ENCODE measurements at places on chromosomes 7 and 10.

- H3K27me3 ChIP-seq, result no peaks in the 10 kb centered on the region
- H3K4me3 ChIP-seq, result no peak overlapping the region
- no peak for DNase-seq
- H3K36me3 ChIP-seq, result no peaks in the 10 kb centered on the region
- H3K27ac ChIP-seq, result no peak overlapping the region
These were observed 56.4 kb downstream of the TBXAS1 start for GRCh38 chr7:139885511-139885910.

GRCh38 chr7:45647967-45648670 is 74.0 kb downstream of the ADCY1 start:
- H3K27me3 ChIP-seq, result no peaks in the 10 kb centered on the region
- H3K36me3 ChIP-seq, result no peaks in the 10 kb centered on the region
- DNase-seq, result no peak
- no peak overlapping the region for H3K4me3 ChIP-seq
- H3K27ac ChIP-seq, result no peak overlapping the region

- H3K27ac ChIP-seq, result no peak overlapping the region
- H3K4me1 ChIP-seq, result peaks cover 4% of the 10 kb centered on the region
- DNase-seq, result no peak
- no peaks in the 10 kb centered on the region for H3K36me3 ChIP-seq
These were observed 6.0 kb upstream of the MKLN1 start for GRCh38 chr7:131321656-131322055.

- no peaks in the 10 kb centered on the region for H3K4me1 ChIP-seq
- no peak overlapping the region for H3K4me3 ChIP-seq
- no peaks in the 10 kb centered on the region for H3K36me3 ChIP-seq
- no peaks in the 10 kb centered on the region for H3K27me3 ChIP-seq
- H3K27ac ChIP-seq, result no peak overlapping the region
These were observed 333.2 kb upstream of the MGMT start for GRCh38 chr10:129133856-129134255.

- H3K27me3 ChIP-seq, result no peaks in the 10 kb centered on the region
- H3K4me3 ChIP-seq, result no peak overlapping the region
- DNase-seq, result no peak
- no peaks in the 10 kb centered on the region for H3K36me3 ChIP-seq
- H3K27ac ChIP-seq, result no peak overlapping the region
These were observed 144.6 kb upstream of the GPR26 start for GRCh38 chr10:123521556-123521955.

GRCh38 chr10:124494046-124494807 is 32.6 kb downstream of the LHPP start:
- H3K36me3 ChIP-seq, result no peaks in the 10 kb centered on the region
- no peak for DNase-seq
- no peak overlapping the region for H3K4me3 ChIP-seq
- no peaks in the 10 kb centered on the region for H3K27me3 ChIP-seq

- no peak overlapping the region for H3K4me3 ChIP-seq
- no peak for DNase-seq
- no peak overlapping the region for H3K27ac ChIP-seq
- no peaks in the 10 kb centered on the region for H3K36me3 ChIP-seq
- H3K27me3 ChIP-seq, result no peaks in the 10 kb centered on the region
- no peaks in the 10 kb centered on the region for H3K4me1 ChIP-seq
These were observed 251.2 kb upstream of the RHOBTB1 start for GRCh38 chr10:61195211-61195610.

- H3K27me3 ChIP-seq, result peaks cover 7% of the 10 kb centered on the region
- H3K36me3 ChIP-seq, result no peaks in the 10 kb centered on the region
- H3K4me3 ChIP-seq, result no peak overlapping the region
- DNase-seq, result peak; percentile 52
- peaks cover 5% of the 10 kb centered on the region for H3K4me1 ChIP-seq
- no peak overlapping the region for H3K27ac ChIP-seq
These were observed 77.0 kb upstream of the GNA12 start for GRCh38 chr7:2920956-2921652.

DNA sequence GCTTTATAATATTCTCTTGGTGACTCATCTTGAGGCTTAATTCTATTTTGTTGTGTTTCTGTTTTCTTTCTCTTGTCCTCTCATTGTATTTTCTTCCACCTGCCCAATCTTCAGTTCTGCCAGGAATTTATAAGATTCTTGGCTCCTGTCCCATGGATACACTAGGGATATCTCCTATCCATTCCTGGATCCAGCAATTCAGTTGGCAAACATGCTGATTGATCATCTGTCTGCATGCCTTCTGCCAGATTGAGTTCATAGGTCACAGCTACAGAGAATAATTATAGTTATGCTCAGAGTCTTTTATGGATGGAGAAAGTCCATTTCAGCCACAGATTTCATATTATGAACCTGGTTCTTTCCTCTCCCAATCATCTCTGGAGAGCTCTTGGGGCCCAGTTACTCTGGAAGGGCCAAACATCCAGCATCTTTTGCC is 140.4 kb upstream of the MAGI2 start:
- H3K27ac ChIP-seq, result no peak overlapping the region
- DNase-seq, result peak; percentile 27
- no peak overlapping the region for H3K4me3 ChIP-seq
- H3K4me1 ChIP-seq, result peaks cover 9% of the 10 kb centered on the region
- H3K27me3 ChIP-seq, result no peaks in the 10 kb centered on the region

- H3K27ac ChIP-seq, result no peak overlapping the region
- no peaks in the 10 kb centered on the region for H3K36me3 ChIP-seq
- no peak overlapping the region for H3K4me3 ChIP-seq
- H3K27me3 ChIP-seq, result no peaks in the 10 kb centered on the region
- peaks cover 32% of the 10 kb centered on the region for H3K4me1 ChIP-seq
These were observed 36.7 kb upstream of the SFTPD start for GRCh38 chr10:79985481-79986072.

DNA sequence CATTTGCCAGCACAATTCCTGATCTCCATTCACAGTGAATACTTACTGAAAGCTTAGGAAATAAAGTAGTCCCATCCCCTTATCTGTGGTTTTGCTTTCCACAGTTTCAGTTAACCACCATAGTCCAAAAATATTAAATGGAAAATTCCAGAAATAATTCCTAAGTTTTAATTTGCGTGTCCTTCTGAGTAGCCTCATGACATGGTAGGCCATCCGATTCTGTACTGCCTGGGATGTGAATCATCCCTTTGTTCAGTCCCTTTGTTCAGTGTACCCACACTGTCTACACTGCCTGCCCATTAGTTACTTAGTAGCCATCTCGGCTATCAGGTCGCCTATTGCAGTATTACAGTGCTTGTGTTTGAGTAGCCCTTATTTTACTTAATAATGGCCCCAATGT is 14.2 kb downstream of the RAB11FIP2 start:
- H3K27me3 ChIP-seq, result no peaks in the 10 kb centered on the region
- DNase-seq, result no peak
- H3K27ac ChIP-seq, result no peak overlapping the region
- H3K4me3 ChIP-seq, result no peak overlapping the region
- peaks cover 8% of the 10 kb centered on the region for H3K4me1 ChIP-seq

- no peak for DNase-seq
- no peak overlapping the region for H3K27ac ChIP-seq
- H3K27me3 ChIP-seq, result no peaks in the 10 kb centered on the region
- no peak overlapping the region for H3K4me3 ChIP-seq
These were observed 515.2 kb downstream of the REEP3 start for GRCh38 chr10:64036321-64036930.

DNA sequence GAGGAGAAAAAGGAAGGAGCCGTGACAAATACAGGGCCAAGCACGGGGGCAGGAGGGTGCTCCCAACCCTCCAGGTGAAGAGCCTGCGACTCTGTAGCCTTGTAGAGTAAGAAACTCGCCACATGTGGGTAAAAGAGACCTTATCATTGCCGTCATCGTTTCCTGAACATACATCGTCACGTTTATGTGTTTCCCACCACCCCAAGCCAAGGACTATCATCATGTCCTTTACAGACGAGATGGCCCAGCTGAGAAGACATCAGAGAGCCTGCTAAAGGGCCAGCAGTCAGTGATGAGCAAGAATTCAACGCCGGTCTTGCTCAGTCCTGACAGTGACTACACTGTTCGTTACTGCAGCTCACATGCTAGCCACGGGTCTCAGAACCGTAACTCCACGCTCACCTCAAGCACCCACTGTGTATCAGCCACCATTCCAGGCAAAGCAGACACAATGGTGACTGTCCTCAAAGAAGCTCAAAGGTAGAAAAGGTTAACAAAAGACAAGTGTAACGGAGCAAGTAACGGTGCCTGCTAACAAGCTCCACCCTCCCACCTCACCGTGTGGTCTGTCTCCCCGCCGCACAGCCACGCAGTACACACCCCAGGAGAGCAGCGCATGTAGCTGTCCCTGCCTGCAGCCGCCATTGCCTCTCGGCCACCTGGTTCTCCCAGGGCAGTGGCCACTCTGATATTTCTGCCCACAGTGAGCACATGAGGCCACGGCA is 147.8 kb downstream of the MAD1L1 start:
- H3K4me3 ChIP-seq, result no peak overlapping the region
- DNase-seq, result no peak
- H3K4me1 ChIP-seq, result no peaks in the 10 kb centered on the region
- H3K36me3 ChIP-seq, result no peaks in the 10 kb centered on the region

GRCh38 chr10:78634389-78634815 is 434.4 kb upstream of the ZMIZ1 start:
- H3K27ac ChIP-seq, result no peak overlapping the region
- DNase-seq, result peak; percentile 78
- H3K4me1 ChIP-seq, result peaks cover 8% of the 10 kb centered on the region
- H3K27me3 ChIP-seq, result no peaks in the 10 kb centered on the region

DNA sequence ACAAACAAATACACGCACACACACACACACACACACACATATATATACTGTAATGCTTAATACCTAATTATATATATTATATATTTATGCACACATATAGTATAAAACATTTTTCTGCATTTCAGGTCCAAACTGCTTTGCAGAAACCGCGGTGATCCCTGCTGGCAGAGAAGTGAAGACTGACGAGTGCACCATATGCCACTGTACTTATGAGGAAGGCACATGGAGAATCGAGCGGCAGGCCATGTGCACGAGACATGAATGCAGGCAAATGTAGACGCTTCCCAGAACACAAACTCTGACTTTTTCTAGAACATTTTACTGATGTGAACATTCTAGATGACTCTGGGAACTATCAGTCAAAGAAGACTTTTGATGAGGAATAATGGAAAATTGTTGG is 138.5 kb downstream of the VWC2 start:
- no peak overlapping the region for H3K4me3 ChIP-seq
- H3K27ac ChIP-seq, result no peak overlapping the region
- DNase-seq, result no peak
- H3K36me3 ChIP-seq, result no peaks in the 10 kb centered on the region
- H3K4me1 ChIP-seq, result no peaks in the 10 kb centered on the region
- no peaks in the 10 kb centered on the region for H3K27me3 ChIP-seq

DNA sequence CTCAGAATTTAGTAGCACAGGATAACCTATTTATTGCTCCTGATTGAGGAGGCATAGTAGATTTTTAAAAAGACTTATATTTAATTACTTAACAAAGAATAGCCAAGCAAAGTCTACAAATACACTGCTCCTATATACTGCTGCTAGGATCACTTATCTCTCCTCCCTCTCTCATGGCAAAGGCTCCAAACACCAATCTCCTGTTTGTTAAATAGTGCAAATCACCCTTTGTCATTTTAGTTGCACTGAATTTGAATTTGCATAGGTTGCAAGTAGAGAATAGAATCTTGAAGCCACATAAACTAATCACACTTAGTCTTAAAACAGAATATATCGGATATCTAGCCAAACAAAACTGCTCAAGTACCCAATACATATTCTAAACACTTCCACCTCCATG is 219.1 kb upstream of the LRRN3 start:
- H3K4me1 ChIP-seq, result no peaks in the 10 kb centered on the region
- no peak overlapping the region for H3K27ac ChIP-seq
- no peaks in the 10 kb centered on the region for H3K36me3 ChIP-seq
- no peak for DNase-seq
- H3K4me3 ChIP-seq, result no peak overlapping the region

GRCh38 chr10:71812016-71812912 is 38.8 kb downstream of the PSAP start:
- no peak overlapping the region for H3K4me3 ChIP-seq
- H3K27me3 ChIP-seq, result no peaks in the 10 kb centered on the region
- H3K27ac ChIP-seq, result no peak overlapping the region
- no peaks in the 10 kb centered on the region for H3K4me1 ChIP-seq
- peak; percentile 60 for DNase-seq
- peaks cover 3% of the 10 kb centered on the region for H3K36me3 ChIP-seq

GRCh38 chr10:69769395-69769992 is 32.2 kb upstream of the COL13A1 start:
- DNase-seq, result peak; percentile 89
- H3K4me1 ChIP-seq, result peaks cover 14% of the 10 kb centered on the region
- no peak overlapping the region for H3K27ac ChIP-seq
- H3K36me3 ChIP-seq, result no peaks in the 10 kb centered on the region
- H3K27me3 ChIP-seq, result no peaks in the 10 kb centered on the region
- peak overlapping the region; percentile 45 for H3K4me3 ChIP-seq

DNA sequence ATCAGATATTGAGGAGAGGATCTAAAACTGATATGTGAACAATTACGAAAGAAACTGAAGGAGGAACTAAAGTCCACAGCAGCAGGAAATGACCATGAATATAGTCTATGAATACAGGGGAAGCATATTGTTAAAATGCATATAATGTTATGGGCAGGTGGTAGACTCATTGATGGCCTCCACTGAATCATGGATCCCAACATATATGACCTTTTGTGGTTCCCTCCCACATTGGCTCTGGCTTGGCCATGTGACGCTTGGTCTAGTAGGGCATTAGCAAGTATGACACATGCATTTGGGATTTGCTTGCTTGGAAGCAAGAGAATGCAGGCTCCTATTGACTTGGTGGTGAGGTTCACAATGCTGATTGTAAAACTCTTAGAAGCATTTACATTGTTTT is 55.2 kb upstream of the RAB18 start:
- no peaks in the 10 kb centered on the region for H3K27me3 ChIP-seq
- H3K4me1 ChIP-seq, result 0 out of 2 replicates have a peak, but pooled peaks cover 3% of the 10 kb centered on the region
- no peaks in the 10 kb centered on the region for H3K36me3 ChIP-seq
- DNase-seq, result peak; percentile 60
- no peak overlapping the region for H3K27ac ChIP-seq

DNA sequence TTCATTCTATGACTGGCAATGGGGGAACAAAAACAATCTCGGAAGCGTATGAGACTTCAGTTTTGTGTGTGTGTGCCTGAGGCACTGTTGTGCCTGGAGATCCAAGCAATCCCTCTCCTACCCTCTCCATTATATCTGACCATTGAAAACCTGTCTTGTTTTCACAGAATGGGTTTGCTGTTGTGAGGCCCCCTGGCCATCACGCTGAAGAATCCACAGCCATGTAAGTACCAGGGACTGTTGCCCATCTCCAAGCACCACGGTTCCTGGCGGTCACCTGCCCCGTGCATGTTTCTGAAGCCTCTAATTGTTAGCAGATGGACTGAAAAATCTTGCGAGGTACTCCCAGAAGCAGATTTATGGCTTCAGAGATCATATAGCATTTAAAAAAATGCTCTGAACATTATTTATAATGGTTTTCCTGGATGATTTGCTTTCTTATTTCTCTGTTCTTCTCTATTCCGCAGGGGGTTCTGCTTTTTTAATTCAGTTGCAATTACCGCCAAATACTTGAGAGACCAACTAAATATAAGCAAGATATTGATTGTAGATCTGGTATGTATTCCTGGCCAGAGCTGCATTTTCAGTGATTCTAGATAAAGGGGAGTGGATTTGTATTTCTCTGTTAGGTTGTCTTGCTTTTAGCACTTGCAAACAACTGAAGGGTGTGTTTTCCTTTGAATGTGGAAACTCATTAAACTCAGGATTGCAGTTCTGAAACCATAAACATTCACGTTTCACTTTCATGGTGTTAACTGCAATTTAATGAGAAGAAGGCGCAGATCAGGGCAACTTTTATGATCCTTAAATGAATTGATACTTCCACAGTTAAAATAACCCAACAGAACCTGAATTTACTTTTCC is 288.2 kb downstream of the TWIST1 start:
- H3K36me3 ChIP-seq, result no peaks in the 10 kb centered on the region
- no peak for DNase-seq
- H3K4me3 ChIP-seq, result no peak overlapping the region
- H3K4me1 ChIP-seq, result peaks cover 19% of the 10 kb centered on the region

Data from PC-3 (cell line).